ENCODE measurements at places on chromosomes 1 and 21.

DNA sequence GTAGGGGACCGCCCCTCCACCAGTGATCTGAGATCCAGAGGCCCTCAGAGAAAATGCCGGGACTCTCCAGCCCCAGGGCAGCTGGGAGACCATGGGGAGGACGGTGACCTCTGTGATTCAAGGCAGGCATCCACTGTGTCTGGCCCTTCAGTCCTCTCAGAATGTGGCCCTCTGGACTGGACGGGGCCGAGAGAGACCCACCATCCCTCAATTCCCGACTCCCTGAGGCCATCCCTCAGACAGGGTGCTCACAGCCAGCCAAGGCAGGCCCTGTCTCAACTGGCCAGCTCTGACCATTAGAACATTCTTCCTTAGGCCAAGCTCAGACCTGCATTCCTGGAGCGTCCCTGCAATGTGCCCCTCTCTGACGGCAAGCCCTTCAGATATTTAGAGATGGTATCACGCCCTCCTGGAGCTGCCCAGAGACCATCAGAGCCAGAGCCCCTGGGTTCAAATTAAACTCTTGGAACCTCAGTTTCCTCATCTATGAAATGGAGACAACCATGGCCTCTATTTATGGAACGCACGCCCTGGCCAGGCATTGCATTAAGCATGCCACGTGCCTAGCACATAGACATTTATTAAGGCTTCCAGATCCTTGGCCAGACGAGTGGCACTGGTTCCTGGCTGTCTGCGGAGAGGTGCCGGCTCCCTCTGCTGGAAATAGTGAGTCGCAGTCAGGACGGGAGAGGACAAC, 9.6 kb upstream of the EPS8L3 start:
- peak; percentile 88 for DNase-seq

DNA sequence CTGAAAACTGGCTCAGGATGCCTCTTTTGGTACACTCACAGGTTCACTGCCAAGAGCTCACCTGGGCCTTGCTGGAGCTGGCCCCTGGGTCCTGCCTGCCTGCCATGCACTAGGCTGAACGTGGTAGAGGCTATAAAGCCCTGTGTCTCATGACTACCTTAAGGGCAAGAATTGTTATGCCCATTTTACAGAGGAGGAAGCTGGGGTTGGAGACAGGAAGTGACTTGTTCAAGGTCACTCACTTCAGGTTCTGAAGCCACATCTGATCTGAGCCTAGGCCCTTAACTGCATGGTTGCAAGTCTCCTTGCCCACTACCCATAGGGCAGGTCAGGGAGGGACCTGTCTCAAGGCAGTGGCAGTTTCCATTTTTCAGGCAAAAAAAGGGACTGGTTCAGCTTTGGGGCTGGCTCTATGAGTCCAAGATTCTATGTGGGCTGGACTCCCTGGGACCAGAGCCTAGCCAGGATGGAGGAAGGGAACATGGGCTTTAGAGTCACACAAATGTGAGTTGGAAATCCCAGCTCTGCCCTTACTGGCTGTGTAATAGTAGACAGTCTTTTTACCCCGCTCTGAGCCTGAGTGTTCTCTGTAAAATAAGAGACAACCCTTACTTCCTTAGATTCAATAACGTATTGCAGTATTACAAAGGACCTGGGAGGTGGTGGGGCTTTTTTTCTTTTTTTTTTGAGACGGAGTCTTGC, 7.8 kb downstream of the STK40 start:
- DNase-seq = no peak

- no peak for DNase-seq
These were observed 57.4 kb upstream of the RGS18 start for GRCh38 chr1:192100686-192101468.

GRCh38 chr1:209755926-209756614, at the start of gene TRAF3IP3:
TSS of gene TRAF3IP3 (plus strand) at chr1:209756053. CDS start at chr1:209760040, 3,987 bp downstream.
- DNase-seq = peak; percentile 71

- DNase-seq = no peak
These were observed 20.7 kb downstream of the PPP1R15B start for GRCh38 chr1:204390751-204391466.

GRCh38 chr21:31570824-31571566, 88.5 kb upstream of the SOD1 start:
- DNase-seq = no peak

GRCh38 chr21:39387461-39388037, 38.7 kb upstream of the HMGN1 start:
- peak; percentile 95 for DNase-seq

DNA sequence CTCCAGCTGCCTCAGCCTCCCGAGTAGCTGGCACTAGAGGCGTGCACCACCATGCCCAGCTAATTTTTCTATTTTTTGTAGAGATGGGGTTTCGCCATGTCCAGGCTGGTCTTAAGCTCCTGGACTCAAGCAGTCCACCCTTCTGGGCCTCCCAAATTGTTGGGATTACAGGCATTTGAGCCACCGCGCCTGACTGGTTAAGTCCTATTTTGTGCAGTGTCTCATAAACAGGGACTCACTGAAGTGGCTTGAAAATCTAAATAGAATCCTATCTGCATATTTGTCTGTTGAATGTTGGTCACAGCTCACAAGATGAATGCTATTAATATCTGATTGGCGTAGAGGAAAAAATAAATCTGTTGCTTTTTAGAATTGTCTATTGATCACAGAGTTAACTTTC, 5.9 kb upstream of the CHAF1B start:
- DNase-seq = no peak

GRCh38 chr1:58406301-58407071, 140.0 kb downstream of the OMA1 start:
- no peak for DNase-seq

DNA sequence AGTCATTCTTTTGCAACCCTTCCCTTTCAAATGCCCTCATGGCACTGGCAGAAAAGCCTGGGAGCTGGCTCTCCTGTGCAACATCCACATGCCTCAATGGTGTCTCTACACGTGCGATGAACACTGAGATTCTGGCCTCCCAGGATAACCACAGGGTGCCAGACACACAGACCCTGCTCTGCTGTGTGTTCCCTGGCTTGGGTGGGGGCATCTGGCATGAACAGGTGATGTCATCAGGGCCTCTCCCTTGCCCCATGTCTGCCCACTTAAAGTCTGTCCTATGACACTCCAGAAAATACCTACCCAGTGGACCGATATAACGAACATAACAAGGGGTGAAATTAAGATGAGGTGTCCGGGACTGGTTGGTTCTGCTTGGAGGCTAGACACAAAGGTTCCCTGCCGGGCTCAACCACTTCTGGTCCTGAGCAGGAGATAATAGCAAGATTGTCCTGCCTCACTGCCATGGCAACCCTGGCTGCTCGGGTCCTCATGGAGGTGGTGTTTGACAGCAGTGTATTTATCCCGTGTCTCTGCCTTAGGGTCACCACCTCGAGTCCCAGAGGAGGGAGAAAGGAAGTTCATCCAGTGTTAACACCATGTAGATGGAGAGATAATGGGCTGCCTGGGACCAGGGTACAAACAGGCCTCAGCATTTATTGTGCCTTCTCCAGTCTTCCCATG, 19.3 kb downstream of the INSRR start:
- no peak for DNase-seq
